ENCODE measurements at places on chromosomes 11 and 22. TPM values are rescaled to one million over a fixed set of nuclear protein-coding genes. Genes with fewer than 3 reads are reported as not detected.

GPR83 gene
- total RNA-seq, result 0.10 TPM

DNA sequence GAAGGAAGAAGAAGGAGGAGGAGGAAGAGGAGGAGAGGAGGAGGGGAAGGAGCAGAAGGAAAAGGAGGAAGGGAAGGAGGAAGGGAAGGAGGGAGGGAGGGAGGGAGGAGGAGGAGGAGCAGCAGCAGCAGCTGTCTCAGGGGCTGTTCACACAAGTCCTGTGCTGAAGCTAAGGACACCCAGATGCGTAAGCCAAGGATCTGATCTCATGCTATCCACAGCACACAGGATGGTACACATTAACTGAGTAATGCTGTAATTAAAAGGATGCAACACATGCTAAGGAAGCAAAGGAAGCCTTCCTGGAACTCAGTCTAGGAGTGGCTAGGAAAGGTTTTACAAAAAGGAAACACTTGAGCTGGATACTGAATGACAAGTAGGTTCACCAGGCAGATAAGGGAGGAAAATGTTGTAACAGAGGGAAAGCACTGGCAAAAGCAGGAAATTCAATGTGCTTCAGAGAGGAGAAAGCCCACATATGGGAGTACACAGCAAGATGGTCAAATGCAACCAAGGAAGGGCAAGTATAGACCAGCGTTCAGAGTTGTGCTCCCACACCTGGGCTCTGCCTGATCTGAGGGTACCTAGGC lies 32.0 kb downstream of the TRIM66 start:
- H3K27ac ChIP-seq, result no peak overlapping the region
- no peak overlapping the region for H3K4me3 ChIP-seq
- no peaks in the 10 kb centered on the region for H3K27me3 ChIP-seq
- no peaks in the 10 kb centered on the region for H3K4me1 ChIP-seq
- no peak for DNase-seq

GRCh38 chr11:47136327-47136726 lies 40.4 kb downstream of the ARFGAP2 start:
- H3K4me3 ChIP-seq, result no peak overlapping the region
- H3K27ac ChIP-seq, result no peak overlapping the region
- no peaks in the 10 kb centered on the region for H3K4me1 ChIP-seq
- DNase-seq, result no peak

CD3D gene
- total RNA-seq, result 0.25 TPM

DNA sequence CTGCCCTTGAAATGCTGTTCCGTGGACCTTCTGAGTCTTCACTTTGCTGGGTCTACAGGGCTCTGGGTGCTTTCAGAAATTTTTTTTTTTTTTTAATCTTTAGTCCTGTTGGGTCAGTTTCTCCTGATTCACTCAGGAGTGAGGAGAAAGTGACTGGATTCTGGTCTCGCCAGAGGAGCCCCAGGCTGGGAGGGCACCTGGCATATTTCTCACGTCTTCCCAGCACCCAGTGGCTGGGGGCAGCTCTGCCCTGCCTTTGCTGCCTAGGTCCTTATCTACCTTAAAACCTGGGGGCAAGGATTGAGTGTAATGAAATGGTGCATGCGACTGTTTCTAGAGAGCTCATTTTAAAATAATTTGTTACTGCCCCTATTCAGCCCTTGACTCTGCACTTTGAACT lies 23.3 kb downstream of the SAMM50 start:
- H3K27ac ChIP-seq, result no peak overlapping the region
- H3K4me1 ChIP-seq, result no peaks in the 10 kb centered on the region
- H3K36me3 ChIP-seq, result peaks cover 23% of the 10 kb centered on the region
- no peaks in the 10 kb centered on the region for H3K27me3 ChIP-seq
- DNase-seq, result no peak
- H3K4me3 ChIP-seq, result no peak overlapping the region

SCGB1A1 gene
- total RNA-seq, result not detected

POLA2 gene
- 10.7 TPM for total RNA-seq
